ENCODE measurements at places on chromosomes 1 and 21. TPM values are rescaled to one million over a fixed set of nuclear protein-coding genes. Genes with fewer than 3 reads are reported as not detected.
A peak's percentile ranks its signal among the peaks of the same experiment; 100 is the strongest.

Gene LCE5A
- total RNA-seq: not detected

Gene MYOC
- total RNA-seq: 0.69 TPM

Gene AMPD1
- total RNA-seq: not detected

Gene MAN1C1
- 46.3 TPM for total RNA-seq

Gene GBP7
- not detected for total RNA-seq

Gene GABRD
- 0.88 TPM for total RNA-seq

DNA sequence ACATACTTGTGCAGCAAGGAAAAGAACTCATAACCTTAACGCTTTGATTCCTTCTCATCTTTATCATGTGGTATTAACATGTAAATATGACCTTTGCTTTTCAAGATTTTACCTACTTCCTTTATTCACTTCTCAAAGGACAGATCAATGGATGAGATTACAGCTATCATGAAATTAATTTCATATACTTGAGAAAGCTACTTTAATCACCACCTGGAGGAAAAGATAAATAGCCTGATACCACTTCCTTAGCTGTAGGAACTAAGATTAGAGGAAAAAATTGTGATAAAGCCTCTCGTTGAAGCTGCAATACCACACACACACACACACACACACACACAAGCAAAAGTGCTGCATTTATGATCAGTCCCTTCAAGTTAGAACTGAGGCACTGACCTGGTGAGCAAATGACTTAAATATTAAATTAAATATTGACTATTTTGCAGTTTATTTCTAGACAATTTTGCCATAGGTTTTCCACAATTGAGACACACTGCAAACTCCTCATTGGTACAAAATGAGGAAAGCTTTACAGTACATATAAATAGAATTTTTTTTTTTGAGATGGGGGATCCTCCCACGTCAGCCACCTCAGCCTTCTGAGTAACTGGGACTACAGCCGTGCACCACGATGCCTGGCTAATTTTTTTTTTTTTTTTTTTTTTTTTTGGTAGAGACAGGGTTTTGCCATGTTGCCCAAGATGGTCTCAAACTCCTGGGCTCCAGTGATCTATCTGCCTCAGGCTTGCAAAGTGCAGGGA, 27.2 kb upstream of the DMRTB1 start:
- no peak for DNase-seq

GRCh38 chr1:205993068-205993467, 10.1 kb downstream of the RAB7B start:
- no peak for DNase-seq

DNA sequence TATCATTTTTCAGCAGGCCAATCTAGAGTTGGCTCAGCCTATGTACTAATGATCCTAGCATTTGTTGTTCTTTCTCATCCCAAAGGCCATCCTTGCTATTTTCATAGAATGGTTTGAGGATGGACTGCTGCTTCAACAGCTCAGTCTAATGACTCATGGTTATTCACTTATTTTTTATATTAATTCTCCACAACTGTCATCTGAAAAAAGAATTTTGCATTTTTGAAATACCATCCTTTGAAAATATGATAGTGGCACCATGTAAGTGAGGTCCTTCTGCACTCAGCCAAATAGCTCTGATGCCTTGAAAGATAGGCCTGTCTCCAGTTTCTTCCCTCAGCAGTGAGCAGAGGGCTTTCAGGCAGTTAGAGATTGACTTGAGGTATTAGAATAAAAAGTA, 377.5 kb downstream of the LMO4 start:
- no peak for DNase-seq

DNA sequence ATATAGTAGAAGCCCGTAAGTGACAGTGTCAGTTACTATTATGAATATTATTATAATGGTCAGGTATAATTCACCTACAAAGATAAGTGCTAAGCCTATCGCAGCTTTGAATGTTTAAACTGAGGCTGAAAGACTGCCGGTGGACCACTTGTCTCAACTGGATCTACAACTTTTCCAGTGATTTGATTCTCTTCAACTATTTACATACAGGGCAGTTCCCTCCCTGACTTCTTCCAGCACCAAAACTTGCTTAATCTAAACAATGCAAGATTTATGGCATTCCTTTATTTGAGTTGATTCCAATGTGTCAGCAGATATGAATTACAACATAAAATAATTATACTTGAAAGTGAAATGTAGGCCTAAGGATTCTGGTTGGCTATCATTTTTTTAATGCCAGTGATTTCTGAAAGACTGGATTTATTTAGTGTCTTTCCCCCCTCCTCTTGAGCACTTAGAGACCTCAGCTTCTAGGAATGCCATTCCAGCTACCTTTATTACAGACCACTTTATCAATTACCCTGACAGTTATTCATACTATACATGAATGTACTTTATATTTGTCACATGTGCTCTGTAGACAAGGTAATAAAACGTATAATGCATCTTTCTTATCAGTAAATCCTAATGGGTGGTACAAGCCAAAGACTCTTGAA, 153.3 kb upstream of the C8B start:
- DNase-seq: no peak

DNA sequence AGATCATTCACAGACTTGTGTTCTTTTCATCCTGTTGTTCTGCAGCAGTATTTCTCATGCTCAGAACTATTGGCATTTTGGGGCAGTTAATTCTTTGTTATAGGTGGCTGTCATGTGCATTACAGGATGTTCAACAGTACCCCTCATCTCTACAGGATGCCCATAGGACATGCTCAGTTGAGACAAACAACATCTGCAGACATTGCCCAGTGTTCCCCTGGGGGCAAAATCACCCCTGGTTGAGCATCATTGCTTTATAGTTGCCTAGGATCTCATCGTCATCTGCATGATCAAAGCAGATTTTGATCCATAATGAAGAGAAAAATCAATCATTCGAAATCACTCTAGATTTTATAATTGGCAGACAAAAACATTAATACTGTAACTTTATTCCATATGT, 222.5 kb upstream of the CACYBP start:
- DNase-seq: no peak

DNA sequence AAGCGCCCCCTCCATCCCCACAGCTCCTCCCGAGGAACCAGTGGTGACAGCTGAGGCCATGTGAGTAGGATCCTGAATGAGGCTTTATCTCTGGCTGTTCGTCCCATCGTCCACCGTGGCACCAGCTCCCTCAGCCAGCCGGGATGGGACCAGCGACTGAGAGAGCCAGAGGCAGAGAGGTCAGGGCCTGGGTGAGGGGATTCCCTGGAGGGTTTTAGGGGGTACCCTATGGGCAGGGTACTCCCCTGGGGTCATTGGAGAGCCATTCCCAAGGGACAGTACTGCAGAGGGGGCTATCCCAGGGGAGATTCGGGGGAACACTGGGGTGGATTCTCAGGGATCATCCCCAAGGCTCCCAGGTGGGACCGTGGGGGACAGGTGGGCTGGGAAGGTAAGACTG, 2.4 kb downstream of the TMEM125 start:
- no peak for DNase-seq

GRCh38 chr1:76961181-76961819, 94.0 kb downstream of the ST6GALNAC5 start:
- DNase-seq: no peak

- no peak for DNase-seq
Observed at GRCh38 chr1:211501711-211502400, 9.9 kb upstream of the RD3 start.

DNA sequence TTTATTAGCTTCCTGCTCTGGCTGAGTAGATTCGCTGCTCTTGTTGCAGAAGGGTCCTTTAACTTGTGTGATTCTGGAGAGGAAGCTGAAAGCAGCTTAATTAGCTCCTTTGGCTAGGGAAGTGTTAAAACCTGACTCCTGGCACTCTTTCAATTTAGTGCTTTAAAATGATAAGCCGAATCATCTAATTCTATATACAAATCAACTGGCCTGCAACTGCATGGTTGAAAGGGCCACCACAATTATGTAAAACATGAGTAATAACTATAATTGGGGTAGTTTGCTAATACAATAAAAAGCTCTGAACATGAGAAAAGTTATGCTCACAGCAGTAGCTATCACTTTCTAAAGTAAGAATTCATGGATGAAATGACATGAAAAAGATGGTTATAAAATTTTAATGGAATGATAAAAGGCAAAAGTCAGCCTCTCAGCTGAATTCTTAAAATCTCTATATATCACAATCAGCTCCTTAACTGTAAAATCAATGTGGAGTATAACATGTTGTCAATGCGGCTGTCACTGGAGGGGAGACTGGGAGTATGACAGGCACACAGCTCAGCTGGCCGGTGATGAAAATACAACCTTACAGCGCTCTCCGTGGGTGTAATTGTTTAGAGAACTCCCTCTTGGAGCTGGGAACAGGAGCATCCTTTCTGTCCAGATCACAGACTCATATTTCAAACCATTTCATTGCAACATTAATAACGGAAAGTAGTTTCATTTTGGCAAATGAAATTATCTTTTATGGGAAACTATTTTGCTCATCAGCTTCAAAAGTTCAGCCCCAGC, 324.4 kb downstream of the KCTD3 start:
- DNase-seq: no peak

GRCh38 chr1:190615818-190616217, 138.2 kb upstream of the BRINP3 start:
- no peak for DNase-seq

DNA sequence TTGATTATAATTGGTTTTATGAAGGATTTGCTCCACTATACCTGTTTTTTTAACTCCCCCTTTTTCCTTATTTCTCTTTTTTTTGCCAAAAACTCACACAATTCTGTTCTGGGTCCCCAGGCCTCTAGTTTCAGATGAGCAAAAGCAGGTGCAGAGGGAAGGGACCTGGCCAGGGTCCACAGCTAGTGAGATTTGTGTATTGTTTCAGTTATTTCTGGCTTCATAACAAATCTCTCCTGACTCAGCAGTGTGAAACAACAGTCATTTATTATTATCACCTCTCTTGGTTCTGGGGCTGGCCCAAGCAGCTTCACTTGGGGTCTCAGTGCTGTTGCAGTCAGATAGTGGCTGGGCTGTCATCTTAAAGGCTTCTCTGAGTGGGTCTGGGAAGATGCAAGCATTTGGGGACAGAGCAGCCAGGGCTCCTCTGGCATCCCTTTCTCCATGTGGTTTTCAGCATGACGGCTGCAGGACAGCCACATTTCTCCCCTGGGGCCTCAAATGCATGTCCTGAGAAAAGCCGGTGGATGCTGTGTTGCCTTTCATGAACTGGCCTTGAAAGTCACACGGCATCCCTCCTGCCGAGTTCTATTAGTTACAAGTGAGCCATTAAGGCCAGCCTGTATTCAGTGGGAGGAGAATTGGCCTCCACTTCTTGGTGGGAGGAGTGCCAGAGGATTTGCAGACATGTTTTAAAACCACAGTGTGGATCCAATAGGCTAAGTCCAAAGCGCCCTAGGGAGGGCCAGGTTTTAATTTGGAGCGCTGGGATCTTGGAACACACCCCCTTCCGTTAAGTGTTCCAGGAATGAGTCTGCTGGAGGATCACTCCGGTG, 137.1 kb downstream of the CAMTA1 start:
- peak; percentile 77 for DNase-seq

- DNase-seq: no peak
Observed at GRCh38 chr1:198265073-198265661, 108.4 kb downstream of the NEK7 start.

- no peak for DNase-seq
Observed at GRCh38 chr1:92458146-92458545, 28.6 kb downstream of the GFI1 start.

DNA sequence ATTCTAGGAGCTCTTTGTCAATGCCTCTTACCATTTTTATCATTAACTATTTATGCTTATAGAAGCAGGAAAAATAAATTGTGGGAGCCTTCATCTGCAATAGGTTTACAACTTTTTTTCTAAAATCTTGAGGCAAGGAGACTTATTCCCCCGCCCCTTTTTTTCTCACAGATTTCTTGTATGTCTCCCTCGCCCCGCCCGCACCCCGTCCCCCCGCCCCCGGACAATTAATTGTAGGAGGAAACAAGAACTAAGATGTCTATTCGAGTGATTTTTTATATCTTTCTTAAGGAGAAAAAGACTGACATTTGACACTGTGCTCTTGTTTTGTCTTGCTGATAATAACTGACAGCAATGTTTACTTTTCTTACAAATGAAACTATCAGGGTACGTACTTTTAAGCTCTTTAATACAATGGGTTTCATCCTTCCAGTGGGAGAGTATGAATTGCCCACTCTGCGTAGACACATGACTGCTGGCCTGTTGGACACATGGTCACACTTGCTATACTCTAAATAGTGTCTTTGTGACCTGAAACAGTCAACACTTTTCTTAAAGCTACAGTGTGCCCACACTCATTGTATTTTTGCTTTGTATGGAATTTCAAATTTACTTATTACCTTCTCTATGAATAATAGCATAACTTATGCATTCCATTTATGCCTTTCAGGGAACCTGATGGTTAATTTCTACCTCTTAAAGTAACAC, 1.5 kb upstream of the IVNS1ABP start:
- no peak for DNase-seq
